Activated naive CD8-positive, alpha-beta T cell treated with anti-CD3 and anti-CD28 coated beads, Interleukin-2, amount 10 ng/mL, durations not matched to agents 7 days and 5 days (primary cell): ENCODE measurements at places on chromosomes 6 and 20. TPM values are rescaled to one million over a fixed set of nuclear protein-coding genes. Genes with fewer than 3 reads are reported as not detected.

DNA sequence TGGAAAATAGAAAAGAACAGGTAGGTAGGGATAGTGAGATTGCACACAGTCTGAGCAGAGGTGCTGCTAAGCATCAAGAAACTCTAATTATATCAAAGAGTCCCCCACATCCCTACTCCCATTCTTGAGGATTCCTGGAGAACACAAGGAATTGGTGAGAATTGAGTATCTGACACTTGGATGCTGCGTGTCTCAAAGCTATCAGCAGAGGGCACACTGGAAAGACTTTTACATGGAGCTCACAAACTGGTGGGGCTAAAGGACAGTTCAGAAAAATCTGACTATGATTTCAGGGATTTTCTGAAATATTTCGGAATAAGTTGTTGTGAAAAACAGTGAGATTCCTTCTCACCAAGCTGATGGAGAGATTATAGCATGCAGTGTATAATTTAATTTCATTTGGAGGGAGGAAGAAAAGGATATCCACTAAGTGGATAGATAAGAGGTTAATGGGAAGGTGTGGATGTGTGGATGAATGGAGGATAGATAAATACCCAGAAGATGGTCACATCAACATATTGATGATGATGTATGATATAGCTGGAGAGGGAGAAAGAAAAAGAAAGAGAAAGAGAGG is 215.4 kb upstream of the DEFB112 start:
- no peak overlapping the region for H3K4me3 ChIP-seq
- no peak for DNase-seq
- H3K27me3 ChIP-seq: no peaks in the 10 kb centered on the region
- no peaks in the 10 kb centered on the region for H3K36me3 ChIP-seq
- no peaks in the 10 kb centered on the region for H3K4me1 ChIP-seq

DNA sequence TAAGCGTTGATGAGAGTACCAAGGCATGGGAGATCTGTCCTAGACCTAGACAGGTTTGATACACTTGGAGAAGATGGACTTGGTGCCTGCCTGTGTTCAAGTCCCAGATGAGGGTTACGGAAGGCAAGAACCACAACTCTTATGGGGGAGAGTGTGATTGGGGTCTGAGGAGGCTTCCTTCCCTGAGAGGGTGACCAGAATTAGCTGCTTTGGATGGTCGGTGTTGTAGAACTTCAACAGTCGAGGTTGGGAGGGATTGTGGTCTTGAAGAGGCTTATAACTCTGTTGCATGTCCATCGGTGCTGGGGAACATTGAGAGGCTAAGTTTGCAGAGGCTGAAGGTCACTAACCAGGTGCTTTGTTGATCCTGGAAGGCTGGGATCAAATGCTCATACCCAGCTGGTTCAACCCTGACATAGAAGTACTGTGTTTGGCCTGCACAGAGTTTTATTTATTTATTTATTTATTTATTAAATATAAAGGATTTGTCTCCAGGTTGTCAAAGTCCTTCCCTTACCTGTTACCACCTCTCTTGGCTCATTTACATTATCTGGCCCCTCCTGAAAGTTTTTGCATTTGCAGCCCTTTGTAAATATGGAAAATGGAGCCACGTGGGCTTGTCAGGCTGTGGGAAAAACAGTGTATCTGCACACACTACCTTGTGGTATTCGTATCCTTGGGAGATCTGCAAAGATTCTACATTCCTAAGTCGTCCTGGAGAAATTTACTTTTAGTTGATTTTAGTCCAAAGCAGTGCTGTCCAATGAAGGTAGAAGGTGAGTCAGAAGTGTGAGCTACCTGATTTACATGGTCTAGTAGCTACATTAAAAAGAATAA is 15.8 kb upstream of the EFCAB8 start:
- H3K27me3 ChIP-seq: no peaks in the 10 kb centered on the region
- DNase-seq: no peak
- peaks cover 24% of the 10 kb centered on the region for H3K4me1 ChIP-seq
- no peak overlapping the region for H3K4me3 ChIP-seq

- no peak for DNase-seq
- peaks cover 2% of the 10 kb centered on the region for H3K27me3 ChIP-seq
- H3K4me1 ChIP-seq: no peaks in the 10 kb centered on the region
- no peaks in the 10 kb centered on the region for H3K36me3 ChIP-seq
- no peak overlapping the region for H3K27ac ChIP-seq
- H3K4me3 ChIP-seq: no peak overlapping the region
Measured at GRCh38 chr6:56764081-56764566, 121.4 kb upstream of the DST start.

- H3K27me3 ChIP-seq: no peaks in the 10 kb centered on the region
- no peak overlapping the region for H3K4me3 ChIP-seq
- no peak overlapping the region for H3K27ac ChIP-seq
Measured at GRCh38 chr20:56111961-56112730, 106.8 kb upstream of the CBLN4 start.

The TTLL9 gene
- not detected for total RNA-seq

- no peaks in the 10 kb centered on the region for H3K4me1 ChIP-seq
- H3K27ac ChIP-seq: no peak overlapping the region
- H3K4me3 ChIP-seq: no peak overlapping the region
- no peak for DNase-seq
- no peaks in the 10 kb centered on the region for H3K36me3 ChIP-seq
Measured at GRCh38 chr6:84061174-84061573, 27.6 kb downstream of the MRAP2 start.

DNA sequence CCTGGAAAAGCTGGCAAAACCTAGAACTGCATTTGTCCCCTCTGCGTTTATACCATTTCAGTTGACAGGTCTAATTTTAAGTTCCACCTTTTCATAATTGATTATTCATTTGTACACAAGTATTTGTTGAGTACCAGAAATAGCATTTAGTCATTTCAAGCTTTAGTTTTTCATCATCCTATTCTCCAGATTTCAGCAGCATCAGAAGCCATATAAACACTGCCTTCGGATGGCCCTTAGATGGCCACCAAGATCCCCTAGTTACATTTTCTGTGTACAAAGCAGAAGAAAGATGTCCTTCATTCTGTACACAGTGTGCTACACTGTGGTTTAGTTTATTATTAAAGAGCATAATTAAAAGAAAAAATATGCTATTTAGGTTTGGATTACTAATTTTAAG is 131.4 kb downstream of the LAMA2 start:
- no peak overlapping the region for H3K4me3 ChIP-seq
- no peaks in the 10 kb centered on the region for H3K27me3 ChIP-seq
- H3K27ac ChIP-seq: no peak overlapping the region
- no peak for DNase-seq
- no peaks in the 10 kb centered on the region for H3K4me1 ChIP-seq
- H3K36me3 ChIP-seq: no peaks in the 10 kb centered on the region

The RPRD1B gene
- total RNA-seq: 41.0 TPM

GRCh38 chr6:169774347-169774746 is 22.9 kb downstream of the ERMARD start:
- H3K27me3 ChIP-seq: no peaks in the 10 kb centered on the region
- peaks cover 7% of the 10 kb centered on the region for H3K4me1 ChIP-seq
- no peak overlapping the region for H3K4me3 ChIP-seq

DNA sequence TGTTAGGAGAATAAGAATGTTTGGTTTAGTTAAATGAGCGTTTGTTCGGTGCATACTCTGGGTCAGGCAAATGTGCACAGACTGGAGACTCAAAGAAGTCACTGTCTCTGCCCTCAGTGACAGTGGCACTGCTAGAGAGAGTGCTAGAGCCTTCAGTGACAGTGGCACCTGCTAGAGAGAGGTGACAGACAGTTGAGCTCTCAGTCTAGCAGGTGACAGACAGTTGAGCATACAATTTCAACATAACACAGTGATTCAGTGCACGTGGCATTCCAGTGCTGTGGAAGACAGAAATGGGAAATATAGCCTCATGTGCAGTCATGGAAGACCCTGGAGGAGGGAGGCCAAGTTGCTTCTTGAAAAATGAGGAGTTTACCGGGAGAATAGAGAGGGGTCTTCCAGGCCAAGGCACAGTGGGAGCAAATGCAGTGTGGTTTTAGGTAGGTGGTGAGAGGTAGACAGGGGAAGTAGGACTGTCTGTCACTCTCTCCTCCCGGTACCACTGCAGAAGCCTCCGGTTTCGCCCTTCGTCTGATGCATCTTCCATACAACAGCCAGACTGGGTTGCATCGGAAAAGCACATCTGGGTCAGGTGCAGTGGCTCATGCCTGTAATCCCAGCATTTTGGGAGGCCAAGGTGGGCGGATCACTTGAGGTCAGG is 107.9 kb upstream of the CLDN20 start:
- H3K27ac ChIP-seq: peak overlapping the region; percentile 67
- DNase-seq: no peak
- H3K4me1 ChIP-seq: peaks cover 48% of the 10 kb centered on the region
- H3K27me3 ChIP-seq: peaks cover 1% of the 10 kb centered on the region
- H3K4me3 ChIP-seq: no peak overlapping the region
- peaks cover 8% of the 10 kb centered on the region for H3K36me3 ChIP-seq

- peaks cover 30% of the 10 kb centered on the region for H3K4me1 ChIP-seq
- peaks cover 4% of the 10 kb centered on the region for H3K36me3 ChIP-seq
- H3K4me3 ChIP-seq: peak overlapping the region; percentile 66
- no peak overlapping the region for H3K27ac ChIP-seq
- no peaks in the 10 kb centered on the region for H3K27me3 ChIP-seq
- no peak for DNase-seq
Measured at GRCh38 chr20:62063315-62063980, 2.2 kb downstream of the TAF4 start.

- H3K4me1 ChIP-seq: peaks cover 1% of the 10 kb centered on the region
- no peak for DNase-seq
- no peak overlapping the region for H3K4me3 ChIP-seq
- no peak overlapping the region for H3K27ac ChIP-seq
Measured at GRCh38 chr6:44642870-44643522, 255.5 kb downstream of the CDC5L start.

DNA sequence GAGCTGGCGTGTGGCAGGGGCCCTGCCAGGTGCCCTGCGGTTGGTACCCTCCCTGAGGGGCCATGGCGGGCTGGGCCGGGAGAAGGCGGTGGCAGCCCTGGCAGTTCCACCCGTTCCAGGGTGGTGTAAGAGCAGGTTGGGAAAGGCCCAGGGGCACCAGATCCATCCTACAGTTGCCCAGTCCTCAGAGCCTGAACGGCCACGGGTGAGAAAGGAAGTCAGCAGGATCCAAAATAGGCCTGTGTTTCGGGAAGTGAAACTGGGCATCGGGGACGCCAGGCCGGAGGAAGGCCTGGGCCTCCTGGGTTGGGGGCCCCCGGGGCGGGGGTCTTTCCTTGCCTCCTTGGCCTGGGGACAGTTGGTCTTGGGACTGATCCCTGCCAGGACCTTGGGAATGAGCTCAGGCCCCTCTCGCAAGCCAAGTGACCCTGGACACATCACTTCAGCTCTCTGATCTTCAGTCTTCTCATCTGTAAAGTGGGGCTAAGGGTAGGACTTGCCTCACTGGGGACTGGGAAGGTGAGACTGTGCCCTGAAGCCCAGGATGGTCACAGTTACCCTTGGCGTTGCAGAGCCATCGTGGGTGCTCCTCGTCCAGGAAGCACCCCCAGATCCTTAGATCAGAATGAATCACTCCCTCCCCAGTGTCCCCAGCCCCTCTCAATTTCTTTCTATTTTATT is 18.1 kb upstream of the NOL4L start:
- no peak for DNase-seq
- H3K36me3 ChIP-seq: no peaks in the 10 kb centered on the region
- no peaks in the 10 kb centered on the region for H3K4me1 ChIP-seq
- H3K27ac ChIP-seq: no peak overlapping the region
- peaks cover 2% of the 10 kb centered on the region for H3K27me3 ChIP-seq

DNA sequence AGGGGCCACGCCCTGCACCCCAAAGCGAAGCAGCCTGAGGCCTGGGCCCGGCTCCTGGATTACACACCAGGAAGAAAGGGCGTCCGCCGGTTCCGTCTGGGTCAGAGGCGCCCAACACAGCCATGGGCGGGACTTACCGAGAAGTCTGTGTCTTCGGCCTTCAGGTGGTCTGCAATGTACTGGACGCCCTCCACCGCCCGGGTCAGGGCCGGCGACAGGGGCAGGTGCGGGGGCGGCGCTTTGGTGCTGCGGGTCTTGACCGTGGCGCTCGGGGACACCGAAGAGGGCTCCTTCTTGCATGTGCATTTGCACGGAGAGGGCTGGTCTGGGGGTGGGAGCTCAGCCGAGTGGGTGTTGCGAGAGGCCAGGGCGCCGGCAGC is 11.6 kb downstream of the CHRNA4 start:
- no peak for DNase-seq
- H3K4me3 ChIP-seq: no peak overlapping the region
- no peaks in the 10 kb centered on the region for H3K36me3 ChIP-seq
- H3K27me3 ChIP-seq: no peaks in the 10 kb centered on the region
- H3K27ac ChIP-seq: no peak overlapping the region

The OR2H2 gene
- total RNA-seq: not detected

- H3K4me3 ChIP-seq: no peak overlapping the region
- H3K4me1 ChIP-seq: no peaks in the 10 kb centered on the region
- H3K27me3 ChIP-seq: no peaks in the 10 kb centered on the region
- no peaks in the 10 kb centered on the region for H3K36me3 ChIP-seq
Measured at GRCh38 chr6:55713436-55713835, 134.4 kb upstream of the HMGCLL1 start.

The LYRM2 gene
- total RNA-seq: 32.0 TPM

The COL21A1 gene
- total RNA-seq: not detected

- H3K4me3 ChIP-seq: peak overlapping the region; percentile 66
- H3K4me1 ChIP-seq: peaks cover 57% of the 10 kb centered on the region
- peak overlapping the region; percentile 85 for H3K27ac ChIP-seq
- no peak for DNase-seq
- peaks cover 30% of the 10 kb centered on the region for H3K36me3 ChIP-seq
Measured at GRCh38 chr20:31698803-31699718, 23.6 kb downstream of the BCL2L1 start.

The SNX21 gene
- total RNA-seq: 2.0 TPM

GRCh38 chr6:128188678-128189077 is 287.8 kb upstream of the THEMIS start:
- no peak overlapping the region for H3K27ac ChIP-seq
- no peaks in the 10 kb centered on the region for H3K36me3 ChIP-seq
- H3K27me3 ChIP-seq: no peaks in the 10 kb centered on the region
- no peak overlapping the region for H3K4me3 ChIP-seq
- DNase-seq: no peak
- peaks cover 2% of the 10 kb centered on the region for H3K4me1 ChIP-seq

GRCh38 chr6:107807196-107807811 is 16.8 kb downstream of the SCML4 start:
- no peak for DNase-seq
- H3K27me3 ChIP-seq: no peaks in the 10 kb centered on the region
- no peak overlapping the region for H3K4me3 ChIP-seq
- no peak overlapping the region for H3K27ac ChIP-seq
- peaks cover 15% of the 10 kb centered on the region for H3K4me1 ChIP-seq

- H3K4me1 ChIP-seq: peaks cover 11% of the 10 kb centered on the region
- H3K36me3 ChIP-seq: no peaks in the 10 kb centered on the region
- no peak overlapping the region for H3K27ac ChIP-seq
- peaks cover 3% of the 10 kb centered on the region for H3K27me3 ChIP-seq
- no peak for DNase-seq
Measured at GRCh38 chr6:154606860-154607259, 96.4 kb upstream of the CNKSR3 start.

- no peak overlapping the region for H3K27ac ChIP-seq
- peaks cover 13% of the 10 kb centered on the region for H3K27me3 ChIP-seq
Measured at GRCh38 chr20:2212456-2213015, 83.3 kb upstream of the TGM3 start.

The HCRTR2 gene
- not detected for total RNA-seq

The SLC22A1 gene
- 1.2 TPM for total RNA-seq
